ENCODE measurements at places on chromosomes 6 and 20.

- no peak for DNase-seq
Measured at GRCh38 chr6:152821525-152821924, 70.9 kb downstream of the VIP start.

GRCh38 chr20:40869218-40870147, 159.1 kb upstream of the TOP1 start:
- DNase-seq, result no peak

DNA sequence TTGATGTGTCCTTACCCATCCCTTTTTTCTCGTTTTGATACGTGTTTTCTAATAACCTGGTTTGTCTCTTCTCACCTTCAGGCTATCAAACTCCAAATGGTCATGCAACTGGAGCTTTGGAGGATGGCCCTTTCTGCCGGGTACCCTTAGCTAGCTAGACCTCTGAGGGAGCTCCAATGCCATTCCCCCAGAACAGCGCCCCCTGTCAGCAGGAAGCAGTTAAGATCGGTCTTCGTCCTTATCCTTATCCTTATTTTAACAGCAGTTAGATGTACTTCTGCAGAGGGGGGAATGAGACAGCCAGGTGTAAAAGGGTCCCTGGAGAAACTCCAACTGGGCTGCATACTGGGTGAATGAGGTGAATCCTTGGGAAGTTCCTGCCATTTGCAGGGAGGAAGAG, 37.2 kb downstream of the SEL1L2 start:
- DNase-seq, result no peak

DNA sequence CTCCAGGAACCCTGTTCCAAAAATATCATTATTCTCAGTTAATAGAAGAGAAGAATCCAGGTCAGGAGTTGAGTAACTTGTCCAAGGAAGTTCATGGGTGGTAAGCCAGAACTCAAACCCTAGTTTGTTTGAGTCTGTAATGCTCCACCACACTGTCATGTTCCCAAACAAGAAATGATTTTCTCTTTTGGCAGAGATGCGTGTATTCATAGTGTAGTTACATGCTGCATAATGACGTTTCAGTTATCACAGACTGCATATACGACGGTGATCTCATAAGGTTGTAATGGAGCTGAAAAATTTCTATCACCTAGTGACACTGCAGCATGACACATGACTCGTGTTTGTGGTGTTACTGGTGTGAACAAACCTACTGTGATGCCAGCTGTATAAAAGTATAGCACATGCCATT, 102.6 kb downstream of the TULP4 start:
- DNase-seq, result peak; percentile 66

DNA sequence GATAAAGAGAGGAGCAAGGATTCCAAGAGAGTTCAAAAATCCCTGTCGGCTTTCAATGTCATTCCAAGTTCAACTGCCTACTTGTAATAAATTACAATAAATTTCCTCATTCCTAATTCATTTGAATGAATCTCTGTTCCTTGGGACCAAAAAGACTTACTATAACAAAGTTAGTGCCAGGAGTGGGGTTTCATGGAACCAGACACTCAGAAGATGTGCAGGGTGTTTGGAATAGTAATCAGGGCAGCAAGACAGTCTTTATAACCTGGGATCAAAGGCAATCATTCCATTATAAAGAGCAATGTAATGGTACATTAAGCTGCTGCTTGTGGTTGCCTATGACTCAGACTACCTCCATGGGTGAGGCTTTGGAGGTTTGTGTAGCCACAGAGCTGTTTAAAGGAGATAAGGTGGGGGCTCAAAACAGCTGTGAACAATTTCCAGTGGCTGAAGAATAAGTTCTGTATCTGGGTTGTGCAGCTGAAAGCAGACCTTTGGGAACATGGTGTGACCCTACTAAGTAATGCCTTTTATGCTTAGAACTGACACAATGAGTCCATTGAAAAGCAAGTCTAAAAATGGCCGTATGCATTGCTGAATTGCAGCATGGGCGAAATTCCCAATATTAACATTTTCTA, 159.9 kb downstream of the LINC00237 start:
- DNase-seq, result no peak

- DNase-seq, result peak; percentile 0
Measured at GRCh38 chr6:55212156-55212555, 37.8 kb downstream of the HCRTR2 start.

DNA sequence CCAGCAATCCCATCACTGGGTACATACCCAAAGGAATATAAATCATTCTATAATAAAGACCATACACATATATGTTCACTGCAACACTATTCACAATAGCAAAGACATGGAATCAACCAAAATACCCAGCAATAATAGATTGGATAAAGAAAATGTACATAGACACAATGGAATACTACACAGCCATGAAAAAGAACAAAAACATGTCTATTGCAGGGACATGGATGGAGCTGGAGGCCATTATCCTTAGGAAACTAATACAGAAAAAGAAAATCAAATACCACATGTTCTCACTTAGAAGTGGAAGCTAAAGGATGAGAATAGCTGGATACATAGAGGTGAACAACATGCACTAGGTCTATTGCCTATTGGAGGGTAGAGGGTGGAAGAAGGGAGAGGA, 674.6 kb downstream of the PHF3 start:
- no peak for DNase-seq

DNA sequence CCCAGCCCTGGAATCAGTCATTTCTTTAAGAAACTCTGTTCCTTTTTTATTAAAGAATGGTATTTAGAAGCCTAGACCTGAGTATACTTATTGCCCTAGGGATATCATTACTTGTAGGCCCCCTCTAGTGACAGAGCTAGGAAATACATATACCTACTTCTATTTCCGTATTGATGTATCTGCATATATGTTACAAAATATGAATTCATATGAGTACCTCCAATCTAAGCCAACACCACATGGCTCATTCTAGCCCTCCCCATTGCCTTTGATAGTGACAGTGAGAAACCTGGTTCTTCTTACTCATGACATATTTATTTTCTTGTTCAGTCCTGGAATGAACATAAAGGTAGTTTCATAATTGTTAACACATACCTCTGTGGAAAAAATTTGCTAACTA, 137.2 kb downstream of the FARS2 start:
- peak; percentile 69 for DNase-seq

DNA sequence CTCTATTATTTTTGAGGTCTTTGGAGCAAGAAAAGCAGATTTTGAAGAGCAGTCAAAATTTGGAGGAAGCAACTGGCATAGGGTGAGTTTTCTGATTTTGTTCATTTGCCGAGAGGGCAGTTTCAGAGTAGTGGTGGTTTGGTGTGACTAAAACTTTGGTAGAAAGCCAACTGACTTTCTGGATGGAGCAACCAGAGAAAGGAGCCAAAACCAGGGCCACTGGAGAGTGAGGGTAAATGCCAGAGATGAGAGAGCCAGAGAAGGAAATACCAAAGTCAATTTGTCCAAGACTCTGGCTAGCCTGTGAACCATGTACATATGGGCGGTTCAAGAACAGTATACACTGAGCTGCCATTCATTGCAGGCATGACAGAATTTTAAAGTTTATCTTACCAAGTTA, 40.5 kb upstream of the ZBTB24 start:
- peak; percentile 90 for DNase-seq

GRCh38 chr20:44532981-44533331, 11.1 kb upstream of the SERINC3 start:
- DNase-seq, result no peak

- no peak for DNase-seq
Measured at GRCh38 chr6:3450888-3451287, 6.0 kb downstream of the SLC22A23 start.

- DNase-seq, result no peak
Measured at GRCh38 chr20:17589161-17589834, 19.4 kb downstream of the DSTN start.

GRCh38 chr6:100267721-100268123, 197.0 kb downstream of the SIM1 start:
- DNase-seq, result peak; percentile 17

- DNase-seq, result peak; percentile 77
Measured at GRCh38 chr20:51341581-51341980, 200.9 kb downstream of the NFATC2 start.

GRCh38 chr6:9514146-9514545, 900.7 kb downstream of the TFAP2A start:
- no peak for DNase-seq

DNA sequence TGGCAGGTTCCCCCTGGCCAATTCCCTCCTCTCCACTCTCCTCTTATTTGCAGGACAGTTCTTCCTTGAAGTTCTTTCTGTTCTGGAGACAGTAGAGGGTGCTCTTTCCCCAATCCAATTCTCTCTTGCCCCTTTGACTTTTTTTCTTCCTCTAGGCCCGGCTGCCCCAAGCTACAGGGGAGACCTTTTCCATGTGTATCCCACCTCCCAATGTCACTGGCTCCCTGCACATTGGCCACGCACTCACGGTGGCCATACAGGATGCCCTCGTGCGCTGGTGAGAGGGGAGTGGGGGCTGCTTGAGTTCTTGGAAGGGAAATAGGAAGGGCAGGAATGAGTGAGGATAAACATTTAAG, 1.5 kb downstream of the VARS2 start:
- DNase-seq, result peak; percentile 82

DNA sequence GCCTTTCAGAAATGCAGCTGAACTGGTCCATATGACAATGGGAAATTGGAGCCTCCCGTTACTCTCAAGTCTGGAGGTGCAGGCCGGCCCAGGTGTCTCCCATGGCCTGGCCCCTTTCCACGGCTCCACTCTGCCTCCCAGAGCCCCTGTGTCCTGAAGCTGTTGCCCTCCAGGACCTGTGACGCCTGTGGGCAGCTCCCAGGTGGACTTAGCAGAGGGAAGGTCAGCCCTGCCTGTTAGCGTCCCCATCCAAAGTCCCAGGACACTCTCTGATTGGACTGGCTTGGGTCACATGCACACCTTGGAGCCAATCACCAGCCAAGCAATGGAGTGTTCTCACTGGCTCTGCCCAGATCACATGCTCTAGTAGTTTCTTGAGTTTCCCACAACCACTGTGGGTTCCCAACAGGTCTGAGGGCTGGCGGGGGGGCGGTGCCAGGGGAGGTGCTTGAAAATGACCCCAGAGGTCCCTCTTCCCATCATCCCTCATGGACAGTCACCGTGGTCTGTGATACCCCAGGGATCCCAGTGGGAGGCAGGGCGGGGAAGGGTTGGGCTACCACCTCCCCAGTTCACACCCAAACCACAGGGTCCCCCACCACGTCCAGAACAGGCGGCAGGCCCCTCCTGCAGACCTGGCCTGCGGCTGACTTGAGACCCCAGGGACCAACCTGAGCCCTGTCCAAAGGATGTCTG, 135.6 kb downstream of the TAF4 start:
- no peak for DNase-seq

- DNase-seq, result no peak
Measured at GRCh38 chr6:39075807-39076622, 27.4 kb downstream of the GLP1R start.

DNA sequence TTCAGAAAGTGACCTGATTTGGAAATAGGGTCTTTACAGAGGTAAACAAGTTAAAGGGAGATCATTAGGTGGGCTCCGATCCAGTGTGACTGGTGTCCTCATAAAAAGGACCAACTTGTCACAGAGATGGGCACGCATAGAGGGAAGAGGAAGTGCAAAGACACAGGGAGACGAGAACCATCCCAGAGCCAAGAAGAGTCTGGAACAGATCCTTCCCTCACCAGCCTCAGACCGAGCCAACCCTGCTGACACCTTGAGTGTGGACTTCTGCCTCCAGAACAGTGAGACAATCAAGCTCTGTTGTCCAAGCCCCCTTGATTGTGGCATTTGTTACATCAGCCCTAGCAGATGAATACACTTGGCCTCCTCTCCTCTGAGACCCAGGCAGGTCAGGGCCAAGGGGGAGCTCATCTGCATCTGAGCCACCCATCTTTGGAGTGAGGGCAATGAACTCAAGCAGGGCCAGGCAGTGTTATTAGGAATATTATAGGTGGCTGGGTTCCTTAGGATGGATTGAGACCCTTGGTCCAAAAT, 22.2 kb upstream of the SCML4 start:
- DNase-seq, result no peak

GRCh38 chr20:8036771-8037170, 17.2 kb upstream of the TMX4 start:
- DNase-seq, result no peak

DNA sequence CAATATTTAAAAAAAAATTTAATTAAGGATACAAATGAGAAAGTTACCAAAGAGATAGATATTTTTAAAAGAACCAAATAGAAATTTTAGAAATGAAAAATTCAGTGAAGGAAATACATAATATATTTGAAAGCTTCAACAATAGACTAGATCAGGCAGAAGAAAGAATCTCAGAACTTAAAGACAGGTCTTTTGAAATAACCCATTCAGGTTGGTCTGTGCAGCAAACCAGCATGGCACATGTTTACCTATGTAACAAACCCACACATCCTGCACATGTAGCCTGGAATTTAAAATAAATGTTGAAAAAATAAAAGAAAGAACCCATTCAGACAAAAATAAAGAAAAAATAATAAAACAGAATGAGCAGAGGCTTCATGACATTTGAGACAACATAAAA, 221.1 kb upstream of the ID4 start:
- DNase-seq, result no peak

GRCh38 chr6:114288701-114289495, 53.9 kb downstream of the HS3ST5 start:
- no peak for DNase-seq

DNA sequence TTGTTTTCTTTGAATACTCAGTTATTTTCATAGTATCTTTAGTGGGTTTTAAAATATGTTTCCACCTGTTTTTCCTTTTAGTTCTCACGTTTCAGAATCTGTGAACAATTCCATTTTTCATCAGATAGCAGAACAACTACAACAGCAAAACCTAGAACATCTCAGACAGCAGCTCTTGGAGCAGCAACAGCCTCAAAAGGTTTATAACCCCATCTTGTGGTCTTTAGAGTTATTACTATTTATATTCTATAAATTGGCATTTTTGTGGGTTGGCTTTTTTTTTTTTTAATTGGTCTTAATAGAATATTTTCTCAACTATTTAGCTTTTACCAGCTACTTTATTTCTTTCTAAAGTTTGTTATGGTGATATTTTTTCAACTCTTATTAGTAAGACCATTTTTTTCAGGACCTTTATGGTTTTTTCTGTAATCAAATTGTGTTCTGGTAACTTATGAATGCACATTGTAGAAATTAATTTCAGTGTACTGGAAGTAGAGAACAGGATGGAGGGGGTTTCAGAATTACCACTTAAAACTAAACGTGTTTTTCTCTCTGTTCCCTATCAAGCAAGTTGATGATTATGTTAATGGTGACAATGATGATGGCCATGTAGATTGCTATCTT, 72.2 kb downstream of the SCAF8 start:
- DNase-seq, result peak; percentile 80

DNA sequence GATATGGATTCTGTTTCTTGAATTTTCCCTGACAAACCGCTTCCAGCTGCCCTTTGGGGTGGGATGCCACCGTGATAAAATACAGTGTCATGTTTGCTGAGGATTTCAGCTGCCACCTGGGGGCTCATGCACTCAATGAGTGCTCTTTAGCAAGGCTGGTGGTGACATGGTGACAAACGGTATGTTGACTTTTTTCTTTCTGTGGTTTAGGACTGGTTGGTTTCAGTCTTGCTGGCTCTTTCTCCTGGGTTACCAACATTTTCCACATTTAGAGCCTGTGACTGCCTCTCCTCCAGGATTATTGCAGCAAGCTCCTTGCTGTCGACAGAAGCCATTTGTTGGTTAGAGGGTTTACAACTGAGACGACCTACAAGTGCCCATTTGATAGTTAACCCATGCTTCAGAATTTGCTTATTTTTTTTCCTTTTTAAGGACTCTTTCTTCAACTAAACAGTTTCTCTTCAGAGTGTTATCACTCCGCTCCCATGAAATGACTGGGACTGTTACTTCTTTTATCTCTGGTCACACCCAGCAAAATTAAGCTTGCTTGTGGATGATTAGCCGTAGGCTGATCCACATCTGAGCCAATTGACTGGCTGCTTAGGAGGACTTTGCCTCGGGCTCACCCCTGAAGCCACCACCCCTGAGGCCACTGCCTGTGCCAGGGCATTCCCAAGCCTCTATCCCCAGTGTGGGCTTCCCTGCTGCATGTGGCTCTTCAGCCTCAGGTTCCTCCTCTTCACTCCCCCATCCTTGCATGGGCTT, 48.4 kb upstream of the CDYL start:
- peak; percentile 8 for DNase-seq

All from cardiac fibroblast (primary cell).